ENCODE measurements at places on chromosomes 2 and 18.

DNA sequence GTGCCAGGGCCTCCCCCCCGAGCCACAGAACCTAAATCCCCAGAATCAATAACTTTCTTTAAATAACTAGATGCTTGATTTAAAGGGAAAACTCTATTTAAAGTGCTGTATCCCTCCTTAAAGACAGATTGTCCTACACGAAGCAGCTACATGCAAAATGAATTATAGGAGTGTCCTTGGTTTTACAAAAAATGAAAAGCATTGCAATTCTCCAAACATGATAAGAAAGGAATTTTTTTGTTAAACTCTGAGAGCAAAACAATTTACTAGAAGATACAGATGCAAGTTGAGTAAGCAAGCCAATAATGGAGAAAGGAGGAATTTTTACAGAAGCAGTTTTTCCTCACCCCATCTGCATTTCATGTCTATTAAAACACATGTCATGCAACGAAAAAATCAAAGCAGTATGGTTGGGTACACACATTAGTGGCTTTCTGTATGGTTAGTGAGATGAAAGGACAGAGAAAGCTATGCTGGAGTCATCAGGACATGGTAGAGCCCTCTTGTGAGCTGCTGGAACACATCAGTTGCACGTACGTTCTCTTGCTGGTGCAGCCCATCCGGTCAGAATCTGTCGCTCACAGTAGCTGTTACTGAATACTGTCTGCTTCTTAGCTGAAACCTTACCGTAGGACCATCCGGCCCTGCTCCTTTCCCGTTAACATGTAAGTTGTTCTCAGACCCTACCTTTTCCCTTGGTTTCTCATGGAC, 25.9 kb upstream of the STEAP3 start:
- no peak for DNase-seq

DNA sequence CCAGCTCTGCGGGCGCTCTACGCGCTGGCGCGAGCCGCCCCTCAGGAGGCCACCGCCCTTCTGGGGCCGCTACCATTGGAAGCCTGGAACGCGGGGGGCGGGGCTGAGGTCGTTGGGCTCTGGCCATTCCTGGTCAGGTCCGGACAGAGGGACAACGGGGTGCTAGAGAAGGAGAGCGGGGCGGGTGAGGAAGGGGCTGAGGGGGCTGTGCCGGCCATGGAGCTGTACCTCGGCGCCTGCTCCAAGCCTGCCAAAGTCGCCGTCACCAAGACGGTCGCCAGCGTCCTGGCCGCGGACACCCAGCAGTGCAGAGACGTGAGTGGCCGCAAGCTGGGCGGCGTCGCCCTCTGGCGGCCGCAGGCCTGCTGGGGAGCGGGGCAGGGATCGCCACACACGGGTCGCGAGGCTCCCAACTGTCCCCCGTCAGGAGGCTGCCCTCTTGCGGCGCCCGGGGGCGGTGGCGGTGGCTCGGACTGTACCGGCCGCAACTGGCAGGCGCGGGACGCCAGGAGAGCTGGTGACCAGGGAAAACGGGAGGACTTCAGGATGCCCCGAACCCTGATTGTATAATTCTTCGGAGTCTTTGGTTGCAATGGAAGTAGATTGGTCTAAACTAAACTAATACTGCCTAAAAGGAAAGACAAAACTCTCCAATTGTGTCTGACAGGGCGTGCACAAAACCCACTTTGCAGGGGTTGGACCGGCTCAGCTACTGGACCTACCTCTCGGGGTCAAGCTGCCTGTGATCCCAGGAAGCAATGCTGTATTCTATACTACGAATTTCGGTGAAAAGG, at the start of gene FSIP2:
TSS of gene FSIP2 (plus strand) at position 126 of the 794 bp plus-strand sequence. CDS start at position 217, 91 bp downstream.
- peak; percentile 89 for DNase-seq

GRCh38 chr2:224689539-224689938, 26.6 kb downstream of the CCDC195 start:
- DNase-seq: no peak

DNA sequence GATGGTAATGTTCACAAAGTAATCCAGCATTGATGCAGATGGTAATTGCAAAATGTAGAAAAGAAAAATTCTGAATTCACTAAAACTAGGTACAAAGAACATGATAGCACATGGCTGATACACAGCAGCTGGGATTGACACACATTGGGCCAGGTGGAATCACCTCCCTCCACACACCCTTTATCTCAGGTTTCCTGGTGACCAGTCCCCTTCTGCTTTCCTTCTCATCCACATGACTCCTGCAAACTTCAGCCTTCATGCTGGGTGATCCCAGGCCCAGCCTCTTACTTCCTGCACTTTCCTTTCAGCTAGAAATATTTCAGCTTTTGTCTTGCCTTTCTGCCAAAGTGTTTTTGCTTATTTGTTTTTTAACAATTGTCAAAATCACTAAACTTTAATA, 246.9 kb downstream of the LNPK start:
- DNase-seq: no peak

GRCh38 chr2:201972621-201973255, 60.9 kb upstream of the FZD7 start:
- peak; percentile 97 for DNase-seq

GRCh38 chr18:41814651-41815050, 140.4 kb upstream of the PIK3C3 start:
- no peak for DNase-seq

GRCh38 chr2:65343386-65343785, 89.0 kb downstream of the SPRED2 start:
- DNase-seq: no peak

- no peak for DNase-seq
Measured at GRCh38 chr2:231615058-231615671, 22.5 kb downstream of the TEX44 start.

DNA sequence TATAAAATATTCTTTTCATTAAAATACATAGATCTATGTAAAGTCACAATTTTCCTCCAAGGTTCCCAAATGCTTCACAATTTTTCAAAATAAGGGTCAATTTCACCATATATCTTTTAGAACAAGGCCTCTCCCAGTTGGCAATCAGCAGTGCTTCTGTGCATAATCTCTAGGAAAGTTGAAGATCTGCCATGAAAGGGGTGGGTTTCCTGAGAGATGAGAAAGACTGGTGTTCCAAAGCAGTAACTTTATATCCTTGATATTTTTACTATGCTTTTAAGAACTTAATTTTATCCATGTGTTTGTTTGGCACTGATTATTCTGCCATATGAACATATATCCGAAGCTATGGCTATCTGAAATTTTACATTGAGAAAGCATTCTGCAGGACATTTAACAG, 199.4 kb upstream of the CYP26B1 start:
- DNase-seq: no peak

All from H1 (cell line).